ENCODE measurements at places on chromosomes 7 and 10.

DNA sequence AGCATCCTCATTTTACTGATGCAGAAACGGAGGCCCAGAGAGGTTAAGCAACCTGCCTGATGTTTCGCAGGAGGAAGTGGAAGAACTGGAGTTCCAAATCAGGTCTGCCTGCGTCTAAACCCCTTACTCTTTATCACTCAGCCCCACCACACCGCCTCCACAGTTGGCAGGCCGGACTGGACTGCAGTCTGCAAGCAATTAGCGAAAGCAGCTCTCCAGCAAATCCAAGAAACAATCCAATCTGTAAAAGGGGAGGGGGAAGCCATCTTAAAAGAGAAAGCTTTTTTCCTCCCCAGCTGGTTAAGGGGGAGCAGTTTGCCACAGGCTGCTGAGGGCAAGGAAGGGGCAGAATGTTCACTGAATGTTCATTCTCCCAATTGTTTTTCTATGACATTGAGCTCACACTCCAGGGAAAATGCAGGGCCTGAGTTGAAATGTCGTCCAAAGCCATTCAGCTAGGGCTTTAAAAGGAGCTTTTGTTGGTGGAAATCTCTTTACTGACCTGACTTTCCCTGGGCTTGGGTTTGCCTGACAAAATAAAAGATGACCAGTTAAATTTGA is 350.1 kb downstream of the RNLS start:
- no peak for DNase-seq

GRCh38 chr7:136070736-136071505 is 93.8 kb upstream of the MTPN start:
- DNase-seq: no peak

DNA sequence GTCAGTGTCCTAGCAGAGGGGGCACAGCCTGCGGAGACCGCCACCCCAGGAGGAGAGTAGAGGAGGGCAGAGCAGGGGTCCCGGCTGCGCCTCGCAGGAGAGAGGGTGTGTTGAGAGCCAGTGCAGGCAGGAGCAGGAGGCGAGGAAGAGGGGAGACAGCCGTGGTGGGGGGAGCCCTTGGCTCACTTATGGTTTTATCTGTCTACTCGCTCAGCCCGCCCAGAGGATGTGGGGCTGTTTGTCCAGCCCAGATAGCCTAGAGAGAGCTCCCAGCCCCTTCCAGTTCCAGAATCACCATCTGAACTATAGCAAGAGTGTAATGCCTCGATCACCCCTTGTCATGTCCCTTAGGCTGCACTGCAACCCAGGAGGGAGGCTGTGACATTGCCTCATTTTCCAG is 26.6 kb downstream of the SLC29A3 start:
- DNase-seq: no peak

DNA sequence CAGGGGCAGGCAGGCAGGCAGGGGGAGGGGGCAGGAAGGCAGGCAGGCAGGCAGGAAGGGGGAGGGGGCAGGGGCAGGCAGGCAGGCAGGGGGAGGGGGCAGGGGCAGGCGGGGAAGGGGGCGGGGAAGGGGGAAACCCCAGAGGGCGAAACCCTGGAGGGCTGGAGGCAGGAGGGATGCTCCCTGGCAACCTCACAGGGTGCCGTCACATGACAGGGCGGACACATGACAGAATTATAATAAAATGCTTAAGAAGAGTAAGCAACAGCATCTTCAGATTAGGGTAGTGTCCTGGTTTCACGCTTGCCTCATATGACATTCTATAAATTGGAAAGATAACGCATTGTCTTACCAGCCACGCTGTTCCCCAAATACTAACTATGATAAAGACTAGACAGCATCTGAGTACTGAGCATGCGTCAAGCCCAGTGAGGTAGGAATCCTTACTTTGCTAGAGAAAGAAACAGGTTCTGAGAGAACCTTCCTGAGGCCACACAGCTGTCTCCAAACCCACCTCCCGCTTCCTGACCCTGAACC is 131.6 kb downstream of the DIP2C start:
- no peak for DNase-seq

DNA sequence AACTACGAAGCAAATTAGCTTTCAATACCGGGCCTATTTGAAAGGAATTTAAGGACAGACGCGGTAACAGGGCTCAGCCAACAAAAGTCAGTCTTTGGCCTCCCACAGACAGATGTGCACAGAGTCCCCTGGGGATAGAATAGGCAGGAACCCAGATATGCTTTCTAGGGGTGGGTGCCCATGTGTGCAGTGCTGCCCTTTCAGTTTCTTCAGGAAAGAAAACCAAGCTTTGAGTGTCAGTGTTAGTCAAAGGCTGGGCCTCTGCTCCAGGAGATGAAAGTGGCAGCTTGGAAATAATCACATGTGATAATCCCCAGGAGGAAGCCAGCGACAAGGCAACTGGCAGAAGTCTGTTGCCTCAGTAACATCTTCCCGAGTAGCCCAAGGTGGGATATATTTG is 43.8 kb upstream of the CSTF2T start:
- no peak for DNase-seq

DNA sequence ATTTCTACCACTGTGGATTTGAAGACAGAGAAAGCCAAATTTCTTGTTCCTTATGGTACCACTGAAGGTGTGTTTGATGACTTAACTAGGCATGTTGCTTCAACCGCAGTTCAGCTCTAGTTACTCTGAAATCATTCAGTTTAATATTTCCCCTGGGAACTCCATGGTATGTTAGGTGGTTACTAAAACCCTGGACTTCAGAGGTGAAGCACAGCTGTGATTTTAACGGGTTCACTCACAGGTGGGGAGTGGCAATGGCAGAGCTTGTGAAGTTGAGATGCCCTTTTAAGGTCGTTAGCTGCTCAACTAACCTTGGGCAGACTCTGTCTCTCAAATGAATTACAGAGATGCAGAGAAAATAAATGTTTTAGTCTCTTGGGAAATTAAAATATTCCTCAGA is 163.6 kb upstream of the PHYHIPL start:
- DNase-seq: no peak

DNA sequence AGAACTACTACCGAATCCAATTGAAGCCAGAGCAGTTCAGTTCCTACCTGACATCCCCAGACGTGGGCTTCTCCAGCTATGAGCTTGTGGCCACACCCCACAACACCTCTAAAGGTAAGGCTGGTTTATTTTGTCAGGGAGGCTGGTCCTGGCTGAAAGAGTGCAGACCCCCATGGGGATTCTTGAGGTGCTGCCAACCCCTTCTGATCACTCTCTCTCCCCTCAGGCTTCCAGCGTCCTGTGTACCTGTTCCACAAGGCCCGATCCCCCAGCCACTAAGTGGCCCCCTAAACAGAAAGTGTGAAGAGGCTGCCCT is 3.1 kb downstream of the PPP1R35 start:
- DNase-seq: no peak

DNA sequence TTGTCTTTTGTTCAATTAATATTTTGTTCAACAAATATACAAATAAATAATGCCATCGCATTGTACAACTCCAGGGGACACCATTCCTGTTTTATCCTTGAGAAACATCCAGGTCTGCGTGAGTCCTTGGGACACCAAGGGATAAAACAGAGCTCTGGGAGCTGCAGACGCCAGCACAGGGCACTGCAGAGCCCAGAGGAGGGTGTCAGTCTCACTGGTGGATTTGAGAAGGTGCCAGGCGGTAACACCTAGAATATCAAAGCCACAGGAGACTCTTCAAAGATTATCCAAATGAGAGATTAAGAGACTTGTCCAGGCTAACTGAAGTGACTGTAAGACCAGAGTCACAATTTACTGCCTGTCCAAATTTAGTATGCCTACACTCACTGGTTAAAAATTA is 55.3 kb downstream of the TEX36 start:
- no peak for DNase-seq

- DNase-seq: no peak
Observed at GRCh38 chr7:55235115-55235514, 130.0 kb upstream of the LANCL2 start.

DNA sequence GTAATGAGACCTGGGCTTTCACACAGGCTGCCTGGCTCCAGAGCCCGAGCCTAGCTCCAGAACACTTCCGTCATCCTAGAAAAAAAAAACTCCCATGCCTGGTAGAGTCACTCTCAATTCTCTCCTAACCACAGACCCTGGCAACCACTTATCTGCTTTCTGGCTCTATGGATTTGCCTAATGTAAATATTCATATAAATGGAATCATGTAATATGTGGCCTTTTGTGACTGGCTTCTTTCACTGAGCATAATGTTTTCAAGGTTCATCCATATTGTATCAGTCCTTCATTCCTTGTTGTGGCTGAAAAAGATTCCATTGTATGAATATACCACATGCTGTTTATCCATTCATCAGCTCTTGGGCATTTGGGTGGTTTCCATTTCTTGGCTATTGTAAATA is 167.7 kb upstream of the MKLN1 start:
- DNase-seq: no peak

GRCh38 chr7:32905175-32905662 is 13.7 kb upstream of the KBTBD2 start:
- DNase-seq: peak; percentile 37

- DNase-seq: no peak
Observed at GRCh38 chr7:150715738-150716137, 675 bp upstream of the GIMAP1 start.

GRCh38 chr10:114180937-114181336 is 1.8 kb downstream of the TDRD1 start:
- DNase-seq: no peak

DNA sequence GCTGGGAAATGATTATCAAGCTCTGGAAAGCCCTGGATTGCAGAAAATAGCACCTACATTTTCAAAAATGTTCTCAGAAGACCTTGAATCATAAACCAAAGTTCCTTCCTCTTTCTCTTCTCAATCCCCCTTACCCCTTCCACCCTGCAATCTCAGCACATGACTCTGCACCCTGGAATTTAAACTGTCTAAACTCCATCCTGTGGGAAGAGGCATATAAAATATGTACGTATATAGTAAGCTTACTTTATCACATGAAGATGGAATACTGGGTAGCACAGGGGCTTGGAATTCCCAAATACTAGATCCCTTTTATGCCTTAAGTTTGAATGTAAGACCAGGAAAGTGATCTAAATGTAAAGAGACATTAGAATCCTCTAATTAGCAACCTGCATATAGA is 7.7 kb downstream of the AGMO start:
- DNase-seq: peak; percentile 63

GRCh38 chr10:91200314-91201212 is 19.9 kb upstream of the PCGF5 start:
- DNase-seq: no peak

- no peak for DNase-seq
Observed at GRCh38 chr7:91596287-91596686, 284.2 kb downstream of the MTERF1 start.

DNA sequence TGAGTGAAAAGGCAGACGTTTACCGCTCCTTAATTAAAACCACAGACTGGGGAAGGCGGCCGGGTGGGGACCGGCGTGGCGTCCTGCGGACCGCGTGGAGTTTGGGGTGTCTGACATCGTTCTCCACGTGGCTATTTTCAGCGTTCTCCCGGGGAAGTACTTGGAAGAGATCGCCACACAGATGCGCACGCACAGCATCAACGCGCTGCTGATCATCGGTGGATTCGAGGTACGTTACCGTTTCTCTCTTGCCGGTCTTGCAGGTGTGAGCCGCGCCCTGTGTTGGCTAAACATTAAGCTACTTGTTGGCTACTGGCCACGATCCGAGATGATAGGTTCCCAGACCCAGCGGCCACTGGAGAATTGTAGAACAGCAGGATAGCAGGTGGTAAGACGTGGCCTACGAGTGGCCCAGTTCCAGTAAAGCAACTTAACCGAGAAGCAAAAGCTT is 51.3 kb downstream of the PFKP start:
- DNase-seq: no peak

GRCh38 chr7:43278088-43278644 is 165.7 kb downstream of the HECW1 start:
- no peak for DNase-seq

- DNase-seq: peak; percentile 86
Observed at GRCh38 chr10:4825868-4826791, at the start of gene AKR1E2. Gene AKR1E2, plus strand, starts transcription at chr10:4826207. Its CDS starts 118 bp downstream, at chr10:4826325.

- no peak for DNase-seq
Observed at GRCh38 chr10:18721067-18721466, 61.8 kb downstream of the ARL5B start.

DNA sequence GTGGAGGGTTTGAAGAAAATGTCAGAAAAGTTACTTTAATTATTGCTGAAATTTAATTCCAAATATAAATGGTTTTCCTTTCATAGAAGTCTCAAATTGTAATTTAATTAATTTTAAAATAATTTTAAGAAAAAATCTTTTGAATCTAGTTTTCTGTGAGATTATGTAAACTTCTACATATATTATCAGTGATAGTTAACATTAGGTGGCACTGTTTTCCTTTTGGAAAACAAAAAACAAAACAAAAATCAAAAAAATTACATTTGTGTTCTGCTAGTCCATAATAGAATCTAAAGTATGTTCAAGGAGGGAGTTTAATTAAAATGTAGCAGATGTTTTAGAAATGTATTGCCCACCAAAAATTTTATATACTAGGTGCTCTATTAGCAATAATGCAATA is 1456.7 kb downstream of the REEP3 start:
- DNase-seq: no peak

DNA sequence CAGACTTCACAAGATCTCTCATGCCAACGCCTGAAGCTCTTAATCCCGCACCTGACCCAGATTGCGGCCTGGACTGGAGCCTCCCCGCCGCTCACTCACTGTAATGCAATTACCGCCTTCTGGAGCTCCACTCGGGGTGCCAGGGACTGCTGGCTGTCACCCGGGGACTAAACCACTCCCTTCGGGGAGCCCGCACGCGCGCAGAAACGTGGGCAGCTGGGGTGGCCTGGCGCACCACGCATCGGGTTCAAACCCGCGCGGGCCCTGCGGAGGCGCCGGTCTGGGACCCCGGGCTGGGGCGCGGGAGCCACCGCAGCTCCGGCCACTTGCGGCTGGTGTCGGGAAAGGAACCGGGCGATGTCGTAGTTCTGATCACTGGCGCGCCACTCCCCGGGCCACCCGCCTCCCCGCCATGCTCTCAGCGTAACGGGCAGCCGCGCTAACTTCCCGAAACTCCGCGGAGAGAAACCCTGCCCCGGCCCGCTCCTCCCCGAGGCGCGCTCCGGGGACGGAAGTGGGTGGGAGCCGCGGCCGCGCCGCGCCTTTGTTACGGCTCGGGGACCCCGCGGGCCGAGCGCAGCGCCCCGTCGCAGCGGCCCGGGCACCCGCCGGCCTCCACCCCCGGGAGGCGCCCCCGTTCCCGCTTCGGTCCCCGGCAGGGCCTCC is 100.3 kb upstream of the SVIL start:
- DNase-seq: peak; percentile 57

GRCh38 chr7:51316262-51316665 is 345 bp downstream of the COBL start:
- no peak for DNase-seq

- no peak for DNase-seq
Observed at GRCh38 chr7:150322114-150322832, 882 bp upstream of the LRRC61 start.

All from epithelial cell of esophagus (primary cell).